Skeletal muscle cell (primary cell): ENCODE measurements at places on chromosomes 1 and 21.

GRCh38 chr1:194289569-194290266, 1103.3 kb upstream of the B3GALT2 start:
- DNase-seq = no peak

- no peak for DNase-seq
These were observed 8.3 kb upstream of the MEF2D start for GRCh38 chr1:156508955-156509234.

DNA sequence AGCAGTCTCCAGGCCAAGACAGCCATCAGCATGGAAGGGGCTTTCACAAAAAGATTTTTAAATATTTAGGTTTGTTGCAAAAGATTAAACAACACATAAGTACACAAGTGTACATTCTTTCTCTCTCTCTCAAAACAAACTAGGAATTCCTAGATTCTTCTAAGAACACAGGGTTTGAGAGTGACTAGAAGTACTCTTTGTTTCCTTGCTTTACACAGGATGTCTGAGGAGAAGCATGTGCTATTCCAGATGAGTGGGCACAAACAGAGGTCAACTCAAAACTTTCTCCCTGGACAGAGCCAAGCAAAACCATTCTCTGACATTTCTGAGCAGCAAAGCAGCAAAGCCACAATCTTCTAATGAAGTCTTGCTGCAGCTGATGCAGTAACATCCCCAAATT, 210.6 kb upstream of the HOOK1 start:
- no peak for DNase-seq

GRCh38 chr21:37266515-37267221, 466 bp downstream of the VPS26C start:
- no peak for DNase-seq

DNA sequence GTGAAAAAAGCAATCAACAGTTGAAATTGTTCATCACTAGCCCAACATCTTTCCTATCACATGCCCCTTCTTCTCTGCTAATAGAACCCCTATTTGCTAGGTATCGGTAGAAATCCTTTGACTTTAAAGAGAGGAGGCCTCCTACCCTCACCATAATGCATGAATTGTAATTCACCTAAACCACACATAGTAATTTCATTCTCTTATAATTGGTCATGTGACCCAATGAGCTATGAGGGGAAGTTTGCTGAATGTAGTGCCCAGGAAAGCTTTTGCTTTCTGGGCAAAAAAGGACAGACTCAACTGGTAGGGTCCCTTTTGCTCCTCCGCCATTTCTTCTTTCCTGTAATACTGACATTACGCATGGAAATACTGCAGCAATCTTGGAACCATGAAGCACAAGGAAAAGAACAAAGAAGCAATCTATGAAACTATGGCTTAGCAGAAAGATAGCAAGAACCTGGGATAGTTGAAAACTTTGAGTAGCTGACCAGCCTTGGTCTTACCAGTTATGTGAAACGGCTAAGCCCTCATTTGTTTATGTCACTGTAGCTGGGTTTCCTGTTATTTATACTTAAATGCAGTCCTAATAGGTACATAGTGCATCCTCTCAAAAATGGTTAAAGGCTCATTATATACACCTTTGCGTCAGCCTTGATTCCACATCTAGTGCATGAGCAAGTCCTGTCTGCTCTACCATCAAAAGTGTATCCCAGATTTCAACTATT, 10.2 kb upstream of the CHI3L2 start:
- DNase-seq = no peak

GRCh38 chr21:40316104-40316503, 448.9 kb downstream of the PCP4 start:
- no peak for DNase-seq

DNA sequence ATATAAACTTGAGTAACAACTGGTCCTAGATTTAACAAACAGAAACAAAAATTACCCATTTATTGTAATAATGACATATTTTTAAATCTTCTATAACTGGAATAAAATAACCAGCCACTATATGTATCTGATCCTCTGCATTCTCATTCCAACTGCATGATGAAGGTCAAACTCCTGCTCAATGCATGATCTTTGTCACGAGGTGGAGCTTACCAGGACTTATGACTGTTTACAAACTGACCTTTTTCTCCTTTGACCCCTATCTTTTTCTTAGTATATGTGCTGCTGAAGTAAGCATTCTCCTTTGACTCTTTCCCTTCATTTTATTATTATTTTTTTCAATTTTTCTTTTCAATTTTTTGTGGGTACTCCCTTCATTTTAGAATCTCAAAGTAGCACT, 252.2 kb downstream of the PDE4B start:
- DNase-seq = no peak

- no peak for DNase-seq
These were observed 19.7 kb upstream of the RGS7 start for GRCh38 chr1:241376701-241377100.

DNA sequence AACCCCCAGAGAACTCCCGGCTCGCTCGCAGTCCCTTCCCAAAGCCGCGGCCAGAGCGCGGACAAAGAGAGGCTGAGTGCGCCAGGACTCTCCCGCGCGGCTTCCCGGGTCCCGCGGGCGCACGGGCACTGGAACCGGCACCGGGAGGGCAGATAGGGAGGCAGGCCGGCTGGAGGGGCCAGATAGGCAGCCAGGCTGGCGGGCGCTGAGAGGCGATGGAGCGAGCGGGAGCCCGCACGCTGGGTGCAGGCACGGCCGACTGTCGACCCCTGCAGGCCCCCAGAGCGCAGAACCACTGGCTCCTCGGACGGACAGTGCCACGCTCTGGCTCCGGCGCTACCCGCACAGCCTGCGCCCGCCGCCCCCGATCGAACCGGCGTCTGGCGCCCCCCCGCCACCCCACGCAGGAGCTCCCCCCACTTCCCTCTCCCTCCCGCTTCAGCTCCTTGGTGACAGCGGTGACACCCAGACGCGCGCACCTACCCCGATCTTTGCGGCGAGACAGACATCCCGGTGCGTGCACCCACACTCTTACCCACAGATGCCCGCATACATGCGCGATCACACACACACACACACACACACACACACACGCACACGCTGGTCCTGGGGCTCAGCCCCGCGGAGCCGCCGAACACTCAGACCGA, 534 bp downstream of the SLC6A9 start:
- no peak for DNase-seq

DNA sequence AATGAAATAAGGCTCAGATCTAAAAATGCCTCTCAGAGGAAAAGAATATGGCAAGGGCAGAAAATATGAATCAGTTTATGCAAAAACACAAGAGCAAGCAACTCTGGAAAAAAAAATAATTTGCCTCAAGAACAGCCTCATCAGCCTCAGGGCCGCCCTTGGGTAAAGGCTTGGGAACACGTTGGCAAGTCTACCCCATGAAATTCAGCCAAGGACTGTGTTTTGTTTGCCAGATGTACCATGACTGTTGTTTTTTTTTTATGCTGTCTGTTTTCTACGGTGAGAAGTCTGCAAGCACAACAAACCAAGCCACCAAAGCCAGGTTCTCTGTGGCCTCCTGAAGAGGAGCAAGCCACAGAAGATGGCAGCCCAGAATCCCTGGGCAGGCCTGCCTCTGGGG, 18.0 kb downstream of the HHIPL2 start:
- no peak for DNase-seq

DNA sequence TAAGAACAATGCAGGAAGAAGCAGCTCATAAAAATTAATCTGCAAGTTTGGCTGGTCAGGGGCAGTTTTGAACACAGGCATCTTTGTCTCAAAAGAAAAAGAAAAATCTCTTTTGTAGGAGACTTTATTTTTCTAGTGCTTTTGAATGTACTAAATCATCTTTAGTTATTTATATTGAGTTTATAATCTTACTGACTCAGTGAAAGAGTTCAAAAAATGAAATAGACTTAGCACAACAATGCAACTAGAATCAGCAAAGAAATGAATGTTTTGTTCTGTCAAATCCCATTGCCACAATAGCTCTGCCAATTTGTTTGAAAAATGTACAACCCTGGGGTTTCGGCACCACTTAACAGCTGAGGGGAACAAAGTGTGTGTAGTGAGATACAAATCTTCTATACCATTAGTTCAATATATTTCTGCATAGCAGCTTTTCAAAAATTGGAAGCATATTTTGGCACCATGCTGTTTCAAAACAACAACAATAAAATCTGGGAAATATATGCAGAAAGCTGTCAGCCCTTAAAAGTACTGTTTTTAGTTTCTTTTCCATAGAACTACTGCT, 1969.1 kb downstream of the MRPL39 start:
- no peak for DNase-seq

GRCh38 chr1:48692235-48692634, 84.5 kb downstream of the BEND5 start:
- no peak for DNase-seq

DNA sequence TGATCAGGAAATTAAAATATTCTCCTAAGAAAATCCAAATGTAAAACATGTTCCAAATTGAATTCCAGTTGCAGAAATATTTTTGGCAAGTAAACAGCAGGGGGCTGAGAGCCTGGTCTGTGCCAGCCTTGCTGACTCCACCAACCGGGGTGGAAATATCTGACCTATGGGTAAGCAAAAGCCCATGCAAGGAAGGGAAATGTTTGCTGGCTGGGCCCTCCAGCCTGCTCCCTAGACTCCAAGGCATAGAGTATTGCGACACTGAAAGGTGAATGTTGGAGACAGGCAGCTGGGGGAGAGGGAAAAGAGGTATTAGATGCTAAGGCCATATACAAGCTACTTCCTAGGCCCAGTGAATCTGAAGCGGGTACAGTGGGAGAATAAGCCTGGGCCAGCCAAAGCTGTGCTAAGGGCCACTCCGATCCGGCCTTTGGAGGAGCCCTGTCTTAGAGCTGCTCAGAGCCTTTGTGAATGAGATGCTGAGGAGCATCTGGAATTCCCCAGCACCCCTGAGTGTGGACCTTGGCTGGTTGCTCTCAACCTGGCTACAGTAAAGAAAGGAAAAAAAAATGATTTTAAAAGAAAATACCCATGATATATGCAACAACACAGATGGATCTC, 24.9 kb upstream of the ATP1B1 start:
- no peak for DNase-seq

DNA sequence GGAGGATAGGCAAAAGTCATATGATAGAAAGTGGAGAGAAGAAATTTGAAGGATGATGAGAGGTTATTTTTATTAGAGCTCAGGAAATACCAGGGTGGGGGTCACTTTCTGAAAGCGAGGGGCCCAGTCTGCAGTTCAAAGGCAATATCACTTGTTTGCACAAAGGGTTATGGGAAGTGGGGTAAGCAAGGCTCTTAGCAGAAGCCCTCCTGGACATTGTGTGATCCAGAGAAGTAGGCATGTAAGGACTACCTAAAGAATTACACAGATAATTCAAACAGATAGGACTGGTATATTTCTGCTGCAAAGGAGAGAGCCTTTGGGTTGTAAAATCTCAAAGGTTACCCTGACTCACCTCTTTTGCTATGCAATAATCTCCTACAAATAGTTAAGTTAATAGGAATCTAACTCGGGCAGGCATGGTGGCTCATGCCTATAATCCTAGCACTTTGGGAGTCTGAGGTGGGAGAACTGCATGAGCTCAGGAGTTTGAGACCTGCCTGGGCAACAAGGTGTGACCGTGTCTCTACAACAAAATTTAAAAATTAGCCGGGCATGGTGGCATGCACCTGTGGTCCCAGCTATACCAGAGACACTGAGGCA, 25.2 kb upstream of the PRRC2C start:
- DNase-seq = no peak

DNA sequence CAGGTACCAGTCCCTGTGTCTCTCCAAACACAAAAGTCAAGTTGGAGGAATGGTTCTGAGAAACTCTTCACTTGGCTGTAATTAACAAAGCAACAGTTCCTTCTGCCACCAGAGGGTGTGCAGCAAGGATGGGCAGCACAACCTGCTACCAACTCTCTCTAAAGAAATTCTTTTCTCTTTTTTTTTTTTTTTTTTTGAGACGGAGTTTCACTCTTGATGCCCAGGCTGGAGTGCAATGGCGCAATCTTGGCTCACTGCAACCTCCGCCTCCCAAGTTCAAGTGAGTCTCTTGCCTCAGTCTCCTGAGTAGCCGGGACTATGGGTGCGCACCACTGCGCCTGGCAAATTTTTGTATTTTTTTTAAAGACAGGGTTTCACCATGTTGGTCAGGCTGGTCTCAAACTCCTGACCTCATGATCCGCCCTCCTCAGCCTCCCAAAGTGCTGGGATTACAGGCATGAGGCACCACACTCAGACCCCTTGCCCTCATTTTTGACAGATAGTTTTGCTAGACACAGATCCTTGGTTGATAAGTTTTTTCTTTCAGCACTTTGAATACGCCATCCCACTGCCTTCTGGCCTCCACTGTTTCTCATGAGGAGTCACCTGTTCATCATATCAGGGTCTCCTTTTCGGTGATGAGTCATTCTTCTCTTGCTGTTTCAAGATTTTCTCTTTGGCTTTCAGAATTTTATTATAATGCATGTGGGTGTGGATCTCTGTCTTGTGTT, 12.1 kb upstream of the DEGS1 start:
- DNase-seq = no peak

DNA sequence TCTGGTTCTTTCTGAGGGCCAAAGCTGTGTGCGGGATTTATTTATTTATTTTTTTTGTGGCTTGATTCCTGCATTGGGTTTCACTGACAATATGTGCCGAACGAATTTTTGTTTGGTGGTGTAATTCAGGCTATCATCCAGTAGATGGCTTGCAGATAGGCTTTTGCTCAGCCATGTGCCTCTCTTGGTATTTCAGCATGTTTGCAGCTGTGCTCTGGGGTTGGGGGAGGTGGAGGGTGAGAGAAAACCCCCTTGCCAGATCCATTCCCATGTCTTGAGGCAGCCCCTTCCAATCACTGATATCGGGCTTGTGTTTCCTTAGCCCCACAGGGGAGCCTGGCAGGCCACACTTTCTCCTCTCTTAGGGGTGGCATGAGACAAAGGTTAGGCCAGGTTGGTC, 302.4 kb downstream of the PTGER3 start:
- DNase-seq = no peak

- no peak for DNase-seq
These were observed 24.6 kb downstream of the TNFRSF1B start for GRCh38 chr1:12191242-12192032.

GRCh38 chr21:22201126-22201525, 1202.9 kb downstream of the NCAM2 start:
- no peak for DNase-seq

- no peak for DNase-seq
These were observed 4.5 kb downstream of the LEPR start for GRCh38 chr1:65425006-65425405.

- no peak for DNase-seq
These were observed 147.4 kb downstream of the GDAP2 start for GRCh38 chr1:117782056-117782455.

- no peak for DNase-seq
These were observed 11.5 kb downstream of the TMPRSS3 start for GRCh38 chr21:42384156-42384945.

- DNase-seq = no peak
These were observed 30.2 kb downstream of the LPAR3 start for GRCh38 chr1:84862810-84863251.

DNA sequence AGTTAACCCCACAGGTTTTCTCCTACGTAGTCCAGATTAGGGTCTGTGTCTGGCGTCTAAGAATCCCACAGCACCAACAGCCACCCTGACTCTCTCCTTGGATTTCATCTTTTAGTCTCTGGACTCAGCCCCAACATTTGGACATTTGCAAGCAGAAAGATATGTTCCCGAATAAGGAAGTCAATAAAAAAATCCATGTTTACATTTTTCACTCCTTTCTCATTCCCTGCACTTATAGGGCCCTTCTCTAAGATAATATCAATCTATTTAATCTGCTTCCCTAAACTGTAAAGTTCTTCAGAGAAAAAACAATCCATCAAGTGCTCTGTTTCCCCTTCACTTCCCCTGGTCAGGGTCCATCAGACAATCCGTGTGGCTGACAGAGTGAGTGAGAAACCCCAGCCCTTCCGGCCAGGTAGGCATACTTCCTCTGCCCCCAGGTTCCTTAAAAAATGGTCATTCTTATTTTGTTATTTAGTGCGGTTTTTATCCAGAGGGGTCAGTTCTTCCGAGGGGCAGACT, 105.9 kb upstream of the CDC42BPA start:
- no peak for DNase-seq

- no peak for DNase-seq
These were observed at the start of gene DIO1 for GRCh38 chr1:53893999-53894636. Gene DIO1 (plus strand): TSS chr1:53894187. CDS start chr1:53894211, 24 bp downstream.
